ENCODE measurements at places on chromosomes 4 and X. TPM values are rescaled to one million over a fixed set of nuclear protein-coding genes. Genes with fewer than 3 reads are reported as not detected.

GRCh38 chrX:78506248-78506647 is 152.9 kb downstream of the RTL3 start:
- DNase-seq: no peak

DNA sequence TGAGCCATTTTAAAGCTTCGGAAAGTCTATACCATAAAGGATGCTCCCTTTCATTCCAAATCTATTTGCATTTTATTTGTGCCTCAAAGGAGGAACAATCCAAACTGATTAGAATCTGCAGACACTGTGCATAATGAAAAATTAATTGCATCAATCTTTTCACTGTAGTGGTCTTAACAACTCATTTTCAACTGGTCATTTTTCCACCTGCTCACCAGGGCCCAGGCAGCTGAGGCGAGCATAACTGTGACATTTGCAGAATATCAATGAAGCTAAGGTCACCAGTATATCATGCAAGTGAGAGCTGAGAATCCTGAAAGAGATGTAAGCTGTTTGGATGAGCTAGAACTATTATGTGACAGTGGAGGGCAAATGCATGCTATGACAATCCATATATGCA is 387.3 kb upstream of the TECRL start:
- DNase-seq: no peak

Gene LCORL
- 26.4 TPM for total RNA-seq

Gene ACSL1
- total RNA-seq: 43.1 TPM

DNA sequence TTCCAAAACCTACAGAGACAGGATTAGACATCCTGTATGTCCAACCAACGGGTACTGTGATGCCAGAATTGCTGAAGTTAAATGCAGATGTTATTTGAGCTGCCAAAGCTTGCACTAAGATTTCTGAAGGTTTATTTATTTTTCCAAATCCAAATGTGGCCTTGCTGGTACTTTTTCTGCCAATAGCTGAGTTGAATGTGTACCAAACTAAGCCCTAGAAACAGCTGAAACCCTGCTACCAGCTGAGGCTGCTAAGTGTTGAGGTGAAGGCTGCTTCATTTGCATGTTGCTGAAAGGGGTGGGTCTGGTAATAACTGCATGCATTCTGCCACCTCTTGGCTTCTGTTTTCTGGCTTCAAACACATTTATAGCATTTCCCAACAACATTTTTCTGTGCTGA is 366.5 kb downstream of the FAT4 start:
- no peak for DNase-seq

DNA sequence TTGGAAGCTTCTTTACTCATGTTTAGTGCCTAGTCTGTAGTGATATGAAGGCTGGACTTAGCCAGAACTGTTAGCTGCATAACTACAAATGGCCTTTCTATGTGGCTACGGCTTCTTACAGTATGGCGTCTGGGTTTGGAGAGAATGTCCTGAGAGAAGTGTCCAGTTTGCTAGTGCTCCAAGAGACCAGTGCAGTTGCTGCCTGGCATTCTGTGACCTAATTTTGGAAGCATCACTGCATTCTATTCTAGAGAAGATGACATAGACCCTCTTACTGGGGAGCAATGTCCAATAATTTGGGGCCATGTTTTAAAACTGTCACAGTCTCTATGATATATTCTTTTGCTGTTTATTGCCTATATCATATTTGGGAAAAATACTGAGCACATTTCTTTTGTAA is 74.2 kb downstream of the STAG2 start:
- DNase-seq: no peak

- DNase-seq: no peak
Measured at GRCh38 chrX:80806557-80806956, 3.1 kb downstream of the BRWD3 start.

GRCh38 chr4:141132709-141133145 is 542 bp downstream of the RNF150 start:
- no peak for DNase-seq

- DNase-seq: no peak
Measured at GRCh38 chr4:73764513-73764912, 24.1 kb downstream of the CXCL8 start.

DNA sequence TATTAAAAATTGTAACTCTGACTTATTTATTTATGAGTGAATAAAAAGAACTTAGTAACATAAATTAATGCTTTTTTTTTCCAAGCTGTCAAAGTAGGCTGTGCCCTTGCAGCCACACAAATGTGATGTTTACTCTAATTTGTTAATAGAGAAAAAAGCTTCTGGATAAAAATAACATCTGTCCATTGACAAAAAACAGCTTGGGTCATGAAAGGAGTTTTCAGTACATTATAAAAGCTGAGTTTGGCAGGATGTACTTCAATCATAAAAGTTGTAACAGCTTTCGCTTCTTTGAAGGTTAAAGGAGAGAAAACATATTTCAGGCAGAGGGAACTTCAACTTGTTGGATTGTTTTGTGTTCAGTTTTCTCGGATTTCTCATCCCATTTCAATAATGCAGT is 105.6 kb downstream of the SLC4A4 start:
- DNase-seq: no peak

GRCh38 chrX:103918571-103919269 is 43.7 kb upstream of the TMSB15B start:
- DNase-seq: peak; percentile 74

DNA sequence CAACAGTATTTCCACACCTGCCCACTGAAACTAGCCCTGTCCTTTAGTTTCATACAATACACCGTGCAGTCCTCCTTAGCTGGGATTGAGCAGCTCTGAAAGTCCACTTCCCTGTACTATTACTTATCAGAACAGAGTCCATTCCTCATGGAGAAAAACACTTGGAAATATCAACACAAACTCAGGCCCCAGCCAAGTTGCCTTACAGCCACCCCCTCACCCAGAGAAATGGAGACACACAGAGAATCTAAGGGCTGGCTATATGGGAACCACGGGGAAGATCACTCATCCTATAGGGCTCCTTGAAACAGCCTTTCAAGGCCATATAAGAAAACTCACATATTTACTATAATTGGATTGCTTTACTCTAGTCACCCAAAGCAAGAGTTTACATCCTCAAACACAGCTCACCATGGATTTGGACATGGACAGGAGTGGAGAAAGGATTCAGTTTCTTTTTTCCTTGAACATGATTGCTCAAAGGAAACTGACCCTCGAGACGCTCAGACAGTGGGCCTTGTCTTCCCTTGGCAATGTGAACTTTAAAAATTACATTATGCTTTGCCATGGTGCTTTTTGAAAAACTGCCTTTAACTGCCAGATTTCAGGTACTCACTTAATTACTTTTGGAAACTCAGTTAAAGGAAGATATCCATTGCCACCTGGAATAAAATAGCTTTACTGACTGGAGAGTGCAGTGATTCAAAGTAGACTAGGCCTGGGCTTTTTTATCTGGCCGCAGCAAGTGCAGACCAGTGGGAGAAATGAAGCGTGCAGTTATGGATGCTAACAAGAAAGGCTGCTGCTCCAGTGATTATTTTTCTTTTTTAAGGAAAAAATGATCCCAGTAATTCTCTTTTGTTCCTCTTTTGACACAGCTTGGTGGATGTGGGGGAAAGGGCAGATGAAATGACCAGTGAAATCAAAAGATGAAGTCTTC is 1.6 kb downstream of the SCARB2 start:
- DNase-seq: no peak
